NCI-H146 (cell line): ENCODE measurements at places on chromosomes 6 and 20.

DNA sequence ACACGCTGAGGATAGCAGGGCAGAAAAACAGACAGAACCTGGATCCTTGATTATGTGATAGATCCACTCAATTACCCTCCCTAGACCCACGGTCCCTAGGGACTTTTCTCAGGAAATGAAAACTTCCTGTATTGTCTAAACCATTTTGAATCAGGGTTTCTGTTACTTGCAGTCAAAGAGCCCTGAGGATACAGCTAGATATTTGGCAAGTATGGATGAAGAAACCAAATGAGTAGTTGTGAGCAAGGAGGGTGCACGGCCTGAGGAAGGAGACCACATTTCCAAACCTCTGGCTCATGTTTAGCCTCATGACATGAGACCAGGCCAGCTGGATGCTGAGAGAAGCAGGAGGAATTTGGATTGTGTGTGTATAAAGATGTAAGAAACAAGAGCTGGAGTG, 91.6 kb downstream of the MRPL14 start:
- DNase-seq = no peak

DNA sequence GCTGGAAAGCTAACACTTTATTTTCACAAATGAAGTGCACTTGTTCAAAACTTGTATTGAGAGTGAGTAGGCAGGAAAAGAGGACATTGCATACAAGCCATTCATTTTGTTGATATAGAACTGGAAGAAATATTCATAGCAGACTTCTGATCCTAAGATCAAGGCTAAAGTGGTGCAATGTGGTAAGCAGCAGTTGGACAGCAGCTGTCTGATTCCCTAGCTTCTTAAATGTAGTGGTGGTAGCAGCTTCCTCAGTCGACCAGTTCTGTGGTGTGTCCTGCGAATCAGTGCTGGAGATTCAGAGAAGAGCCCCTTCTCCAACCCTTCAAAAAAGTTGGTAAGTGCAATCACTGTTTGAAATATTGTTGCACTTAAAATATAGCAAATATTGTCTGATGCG, 281.7 kb upstream of the GJE1 start:
- DNase-seq = no peak

- no peak for DNase-seq
Measured at GRCh38 chr6:16181439-16182297, 52.8 kb downstream of the MYLIP start.

- DNase-seq = no peak
Measured at GRCh38 chr6:81790034-81790433, 37.6 kb upstream of the TENT5A start.

DNA sequence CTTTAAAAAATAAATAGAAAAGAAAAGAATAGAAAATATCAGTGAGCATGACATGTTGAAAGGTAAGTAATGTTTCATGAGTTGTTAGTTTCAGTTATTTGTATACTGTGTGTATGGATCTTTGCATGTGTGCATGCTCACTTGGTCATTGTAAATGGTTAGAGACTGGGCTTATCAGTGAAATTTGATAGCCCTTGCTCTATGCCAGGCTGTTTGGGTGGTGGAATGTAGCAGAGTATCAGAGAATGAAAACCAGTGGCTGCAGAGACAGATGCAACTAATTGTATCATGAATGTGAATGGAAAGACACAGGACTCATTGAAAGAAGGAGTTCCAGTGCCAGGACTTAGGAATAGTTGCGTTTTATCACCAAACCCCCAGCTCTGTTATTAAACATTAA, 4.2 kb downstream of the GSTA2 start:
- no peak for DNase-seq
